Stimulated activated CD8-positive, alpha-beta memory T cell treated with anti-CD3 and anti-CD28 coated beads, Interleukin-4, amount 100 ng/mL, for 1 hour (primary cell): ENCODE measurements at places on chromosomes 7 and 10.

GRCh38 chr7:100444311-100445278, 8.3 kb upstream of the PPP1R35 start:
- DNase-seq = no peak

DNA sequence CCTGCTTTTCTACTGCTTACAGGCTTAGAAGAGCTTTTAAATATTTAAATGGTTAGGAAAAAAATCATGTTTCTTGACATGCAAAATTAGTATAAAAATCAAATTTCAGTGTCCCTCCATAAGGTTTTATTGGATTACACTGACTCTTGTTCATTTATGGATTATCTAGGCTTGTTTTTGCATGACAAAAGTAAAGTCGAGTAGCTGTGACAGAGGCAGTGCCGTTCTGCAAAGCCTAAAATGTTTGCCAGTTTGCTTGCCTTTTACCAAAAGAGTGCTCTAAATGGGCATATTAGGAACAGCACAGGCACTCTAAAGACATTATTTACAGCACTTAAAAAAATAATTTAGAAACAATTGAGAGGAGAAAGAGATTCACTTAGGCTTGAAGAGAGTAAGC, 139.6 kb downstream of the TSPAN12 start:
- DNase-seq = no peak

- DNase-seq = no peak
These were observed 377.4 kb downstream of the HTR7 start for GRCh38 chr10:90480466-90480865.

GRCh38 chr7:9939176-9939575, 1034.5 kb upstream of the PHF14 start:
- DNase-seq = no peak

DNA sequence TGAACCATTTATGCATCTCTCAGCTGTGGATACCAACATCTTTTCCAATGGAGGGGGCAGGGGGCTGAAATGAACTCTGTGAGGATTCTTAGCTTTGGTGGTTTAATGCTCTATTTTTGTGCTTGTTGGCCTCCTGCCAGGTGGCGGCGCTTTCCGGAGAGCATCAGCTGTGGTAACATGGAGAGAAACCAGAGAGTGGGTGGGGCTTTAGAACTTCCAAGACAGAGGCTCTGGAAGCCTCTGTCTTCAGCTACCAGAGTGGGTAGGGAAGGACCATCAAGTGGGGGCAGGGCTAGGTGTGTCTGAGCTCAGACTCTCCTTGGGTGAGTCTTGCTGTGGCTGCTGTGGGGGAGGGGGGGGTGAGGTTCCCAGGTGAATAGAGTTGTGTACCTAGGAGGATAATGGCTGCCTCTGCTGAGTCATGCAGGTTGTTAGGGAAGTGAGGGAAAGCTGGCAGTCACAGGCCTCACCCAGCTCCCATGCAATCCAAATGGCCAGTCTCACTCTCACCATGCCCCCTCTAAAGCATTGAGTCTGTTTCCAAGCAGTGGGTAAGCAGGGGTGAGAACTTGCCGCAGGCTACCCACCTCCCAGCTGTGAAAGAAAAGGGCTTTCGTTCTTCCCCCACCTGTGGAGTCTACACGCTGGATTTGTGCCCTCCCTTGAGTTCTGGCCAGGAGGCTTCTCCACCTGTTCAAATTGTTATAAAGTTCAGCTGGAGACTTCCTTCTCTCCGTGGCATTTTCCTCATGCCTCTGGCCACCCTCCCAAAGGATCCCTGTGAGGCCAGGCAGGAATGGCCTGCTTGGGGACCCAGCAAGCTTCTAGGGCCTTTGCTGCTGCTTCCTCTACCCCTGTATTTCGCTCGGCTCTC, 527.0 kb downstream of the NEBL start:
- no peak for DNase-seq

- DNase-seq = no peak
These were observed 349.4 kb downstream of the GATA3 start for GRCh38 chr10:8403711-8404371.

GRCh38 chr10:60629332-60629731, 148.9 kb upstream of the CDK1 start:
- no peak for DNase-seq
